ENCODE measurements at places on chromosomes 12 and 14.

DNA sequence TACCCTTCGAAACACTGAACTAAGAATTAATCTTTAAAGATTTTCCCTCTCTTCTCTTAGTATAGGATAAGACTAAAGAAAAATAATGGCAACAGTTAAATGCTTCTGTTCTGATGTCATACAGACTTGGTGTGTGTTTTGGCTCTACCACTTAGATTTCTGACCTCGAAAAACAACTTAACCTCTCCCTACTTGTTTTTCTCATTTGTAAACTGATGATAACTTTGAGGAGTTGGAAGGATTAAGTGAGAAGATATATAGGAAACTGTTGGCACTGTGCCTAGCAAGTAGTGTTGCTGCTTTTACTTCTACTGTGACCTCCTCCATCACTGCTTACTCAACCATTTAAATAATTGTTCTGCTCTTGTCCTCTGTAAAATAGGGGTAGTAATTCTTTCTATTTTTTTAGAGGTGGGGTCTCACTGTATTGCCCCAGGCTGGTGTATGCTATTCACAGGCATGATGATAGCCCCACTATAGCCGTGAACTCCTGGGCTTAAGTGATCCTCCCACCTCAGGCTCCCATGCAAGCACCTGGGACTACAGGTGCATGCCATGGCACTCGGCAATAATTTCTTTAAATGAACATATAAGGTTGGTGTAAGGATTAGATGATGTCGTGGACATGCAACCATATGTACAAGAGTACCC is 22.4 kb downstream of the PALS1 start:
- DNase-seq: no peak

GRCh38 chr12:121536054-121536898 is 44.5 kb downstream of the KDM2B start:
- DNase-seq: peak; percentile 95

GRCh38 chr12:22042976-22043669 is 2.9 kb upstream of the CMAS start:
- no peak for DNase-seq

- no peak for DNase-seq
These were observed 2.7 kb upstream of the GALNT6 start for GRCh38 chr12:51393676-51394545.

DNA sequence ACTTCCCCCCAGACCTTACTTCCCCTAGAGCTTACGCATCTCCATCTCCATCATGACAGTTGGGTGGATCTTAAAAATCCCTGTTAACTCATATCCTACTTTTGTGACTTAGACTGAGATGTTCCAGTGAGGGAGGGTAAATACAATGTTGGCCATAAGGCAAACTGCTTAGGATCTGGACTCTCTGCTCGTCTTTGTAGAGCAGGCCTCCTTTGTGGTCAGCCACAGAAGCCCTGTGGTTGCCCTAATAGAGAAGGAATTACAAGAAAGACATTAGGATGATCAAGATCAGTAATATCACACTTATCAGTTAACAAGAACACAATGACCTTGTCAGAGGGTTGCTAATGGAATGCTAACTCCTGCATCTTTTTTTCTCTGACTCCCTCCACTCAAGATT is 52.0 kb downstream of the TMEM132C start:
- DNase-seq: no peak

- no peak for DNase-seq
These were observed 146.6 kb downstream of the CRADD start for GRCh38 chr12:93823616-93824391.

- peak; percentile 50 for DNase-seq
These were observed 55.0 kb upstream of the NELL2 start for GRCh38 chr12:44930972-44931600.

DNA sequence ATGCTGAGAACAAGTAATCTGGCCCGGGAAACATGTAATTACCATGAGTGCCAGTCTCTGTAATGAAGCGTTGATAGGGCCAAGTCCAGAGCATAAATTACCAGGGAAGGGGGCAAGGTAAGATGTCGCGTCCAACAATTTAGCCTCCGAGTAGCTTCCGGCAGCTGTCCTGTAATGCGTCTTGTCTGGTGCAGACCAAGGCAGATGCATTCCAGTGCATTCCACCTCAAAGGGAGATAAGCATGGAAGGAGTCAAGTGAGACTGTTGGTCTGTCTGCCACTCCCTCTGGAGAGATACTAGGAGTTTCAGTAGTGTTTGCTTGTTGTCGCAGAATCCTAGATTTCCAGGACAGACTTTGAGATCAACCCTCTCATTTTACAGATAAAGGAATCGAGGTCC is 218.3 kb downstream of the AACS start:
- no peak for DNase-seq

GRCh38 chr14:24411443-24412389 is 12.9 kb downstream of the NYNRIN start:
- DNase-seq: peak; percentile 75

DNA sequence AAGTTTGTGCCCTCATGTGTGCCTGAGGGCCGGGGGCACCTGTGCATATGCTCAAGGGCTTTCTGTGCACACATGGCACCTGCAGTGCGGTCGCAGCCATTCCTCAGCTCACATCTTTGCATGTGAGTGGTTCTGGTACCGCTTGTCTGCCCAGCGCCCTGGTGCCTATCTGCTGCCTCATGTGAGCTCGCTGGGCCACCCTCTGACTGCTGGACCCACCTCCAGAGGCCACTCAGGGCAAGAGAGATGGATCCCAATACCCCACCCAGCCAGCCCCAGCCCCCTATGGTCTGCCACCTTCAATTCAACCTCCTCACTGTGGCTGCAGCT is 5.4 kb upstream of the AMN start:
- DNase-seq: no peak

DNA sequence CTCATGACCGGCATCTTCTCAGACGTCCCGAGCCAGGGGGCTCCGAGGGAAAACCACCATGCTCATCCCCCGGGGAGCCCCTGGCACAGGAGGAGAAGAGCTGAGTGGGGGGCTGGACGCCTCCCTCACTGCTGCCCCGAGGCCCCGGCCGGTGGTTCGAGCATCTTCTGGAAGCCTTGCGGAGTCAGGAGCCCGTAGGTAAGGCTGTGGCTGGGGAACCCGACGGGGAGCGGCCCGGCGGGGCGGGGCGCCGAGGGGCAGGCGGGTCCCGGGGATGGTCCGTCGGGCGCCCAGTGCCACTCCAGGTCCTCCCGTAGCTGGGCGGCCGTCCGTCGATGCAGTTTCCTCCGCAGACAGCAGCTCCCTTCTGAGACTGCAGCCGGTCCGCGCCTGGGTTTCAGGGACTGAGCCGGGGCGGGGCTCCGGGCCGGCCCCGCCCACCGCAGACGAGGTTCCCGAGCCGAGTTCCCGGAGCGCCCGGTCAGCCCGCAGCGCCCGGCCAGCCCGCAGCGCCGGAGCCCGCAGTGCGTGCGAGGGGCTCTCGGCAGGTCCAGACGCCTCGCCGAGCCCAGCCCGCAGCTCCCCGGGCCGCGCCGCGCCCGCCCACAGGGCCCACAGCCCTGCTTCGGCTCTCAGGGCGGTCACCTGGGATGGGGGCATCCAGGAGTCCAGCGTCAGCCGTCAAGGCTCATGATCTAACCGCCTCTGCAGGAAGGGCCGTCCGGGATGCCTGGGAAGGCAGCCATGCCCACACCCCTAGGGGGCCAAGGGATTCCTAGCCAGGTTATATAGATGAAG is at the start of gene PGF:
TSS of gene PGF (minus strand) at position 369 of the 798 bp plus-strand sequence. CDS start at position 14, 355 bp downstream.
- peak; percentile 75 for DNase-seq

DNA sequence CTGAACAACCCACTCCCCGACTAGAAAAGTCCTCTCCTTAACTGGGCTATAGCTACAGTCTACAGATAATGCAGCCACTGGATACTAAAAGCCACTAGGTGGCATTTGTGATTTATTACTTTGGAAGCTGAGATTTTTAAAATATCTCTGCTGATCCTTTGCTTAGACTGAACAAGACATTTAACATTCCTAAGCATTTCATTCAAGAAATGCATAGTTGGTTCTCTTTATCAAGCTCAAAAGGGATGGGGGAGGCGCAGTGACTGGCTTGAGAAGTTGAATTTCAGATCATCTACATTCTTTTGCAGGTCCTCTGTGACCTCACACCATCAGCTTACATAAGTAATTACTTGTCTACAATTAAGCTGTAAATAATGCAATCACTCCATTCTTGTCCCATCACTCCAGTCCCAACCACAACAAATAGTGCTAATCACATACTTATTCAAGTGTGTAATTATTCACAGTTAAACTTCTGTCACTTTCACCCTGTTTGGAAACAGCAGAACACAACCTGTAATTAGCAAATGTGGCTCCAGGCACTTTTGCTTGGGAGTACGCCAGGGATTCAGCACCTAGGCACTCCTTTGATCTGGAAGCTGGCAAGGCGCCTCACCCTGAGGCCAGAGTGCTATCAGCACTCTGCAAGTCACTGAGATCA is 203.6 kb downstream of the NOVA1 start:
- no peak for DNase-seq

GRCh38 chr12:62332598-62332997 is 72.4 kb downstream of the USP15 start:
- no peak for DNase-seq

GRCh38 chr12:45587877-45588533 is 141.5 kb upstream of the ARID2 start:
- DNase-seq: no peak

GRCh38 chr12:121767525-121768016 is 25.9 kb downstream of the RHOF start:
- DNase-seq: no peak

- DNase-seq: no peak
These were observed 478.2 kb downstream of the GLT1D1 start for GRCh38 chr12:129331356-129332085.

DNA sequence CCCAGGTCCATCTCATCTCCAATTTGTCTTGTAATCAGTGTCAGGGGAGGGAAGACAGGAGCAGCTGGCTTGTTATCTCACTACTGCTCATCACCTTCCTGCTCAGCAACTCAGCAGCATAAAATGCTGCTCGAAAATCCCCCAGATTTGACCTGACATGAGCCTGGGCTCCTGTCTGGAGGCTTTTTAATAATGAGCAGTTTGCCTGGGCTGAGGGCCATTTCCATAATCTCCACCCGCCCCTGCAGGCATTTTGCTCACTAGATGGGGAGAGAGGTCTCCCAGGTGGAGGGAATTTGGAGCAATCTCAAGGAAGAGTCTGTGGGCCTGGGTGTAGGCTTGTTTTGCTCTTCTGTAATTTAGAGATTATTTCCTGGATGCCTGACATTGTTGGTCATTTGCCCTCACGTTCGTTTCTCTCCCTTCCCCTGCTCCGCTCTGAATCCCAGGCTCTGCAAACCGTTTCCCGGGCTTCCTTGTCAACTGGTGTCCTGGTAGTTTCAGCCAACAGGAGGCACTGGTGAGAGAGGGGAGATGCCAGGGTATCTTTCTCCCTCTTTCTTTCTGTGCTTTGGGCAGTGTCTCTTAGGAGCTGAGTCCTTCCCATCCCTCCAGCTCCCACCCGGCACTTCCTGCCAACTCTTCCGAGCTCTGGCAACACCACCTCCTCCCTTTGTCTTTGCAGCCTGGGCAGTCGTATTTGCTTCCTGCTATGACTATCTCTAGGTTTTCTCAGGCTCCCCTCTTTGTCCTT is 299.2 kb downstream of the GLT1D1 start:
- DNase-seq: no peak

DNA sequence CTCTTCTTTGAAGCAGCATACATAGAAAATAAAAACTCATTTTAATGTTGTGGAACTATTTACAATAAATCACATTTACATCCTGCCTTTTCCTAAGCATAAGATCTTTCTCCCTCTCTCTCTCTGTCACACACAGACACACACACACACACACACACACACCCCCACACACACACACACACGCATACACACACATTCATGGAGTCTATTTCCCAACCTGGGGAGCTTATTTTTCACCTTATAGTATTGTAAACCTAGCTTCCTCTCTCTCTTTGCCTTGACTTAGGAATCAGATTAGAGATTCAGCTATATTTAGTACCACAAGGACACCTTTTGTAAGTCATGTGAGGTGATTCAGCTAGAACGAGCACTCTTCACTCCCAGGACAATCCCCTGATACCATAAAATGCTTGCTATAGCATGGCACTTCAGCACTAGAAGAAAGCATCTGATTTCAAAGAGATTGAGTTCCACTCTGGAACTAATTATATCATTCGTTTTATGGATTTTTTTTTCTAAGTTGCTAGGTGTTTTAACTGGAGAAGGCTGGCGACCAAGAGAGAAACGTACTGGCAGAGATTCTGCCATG is 23.6 kb downstream of the TMEM30B start:
- no peak for DNase-seq

- DNase-seq: peak; percentile 29
These were observed 6.8 kb downstream of the EMP1 start for GRCh38 chr12:13203034-13203922.

DNA sequence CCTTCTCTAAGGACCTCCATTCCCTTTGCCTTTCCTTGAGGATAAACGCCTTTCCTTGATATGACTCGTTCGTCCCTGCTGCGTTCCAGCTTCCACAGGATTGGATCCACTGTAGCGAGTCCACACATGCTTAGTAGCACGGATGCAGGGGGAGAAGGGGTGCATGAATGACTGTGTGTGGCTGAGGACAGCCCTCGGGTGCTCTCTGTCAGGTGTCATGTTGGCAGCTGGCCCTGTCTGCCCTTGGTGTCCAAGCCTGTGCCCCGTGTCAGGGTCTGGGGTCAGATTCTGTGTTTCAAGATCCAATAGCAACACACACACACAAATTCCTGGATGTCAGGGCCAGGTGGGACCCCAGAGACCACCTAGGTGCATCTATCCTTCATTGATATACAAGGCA is 17.5 kb upstream of the KRT80 start:
- DNase-seq: peak; percentile 12

DNA sequence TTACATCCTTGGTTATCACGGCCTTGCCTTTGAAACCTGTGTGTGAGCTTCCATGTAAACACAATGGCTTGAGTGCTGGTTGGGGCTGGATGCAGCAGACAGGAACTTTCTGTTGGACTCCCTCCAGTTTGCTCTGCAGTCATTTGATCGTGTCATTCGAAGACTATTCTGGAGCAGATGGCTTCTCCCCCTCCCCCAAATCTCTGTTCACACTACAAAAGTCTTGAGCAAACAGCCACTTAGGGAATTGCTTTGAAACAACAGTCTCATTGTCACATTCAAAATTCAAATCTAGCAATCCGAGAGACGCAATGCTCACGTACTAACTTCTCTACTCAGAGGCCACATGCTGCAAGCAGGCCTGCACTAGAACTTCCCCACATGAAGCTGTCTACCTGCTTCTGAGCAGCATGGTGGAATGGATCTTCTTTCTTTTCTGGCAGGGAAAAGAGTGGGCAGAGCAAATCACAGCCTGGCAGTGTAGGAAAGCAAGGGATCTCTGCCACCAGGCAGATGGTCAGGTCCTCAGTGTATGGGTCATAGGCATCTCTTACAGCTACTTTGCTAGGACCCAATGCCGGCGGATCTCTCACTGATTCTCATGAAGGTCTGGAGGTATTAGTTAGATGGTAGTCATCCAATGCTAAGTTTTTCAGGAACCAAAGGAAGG is 214.2 kb downstream of the PPM1H start:
- no peak for DNase-seq

DNA sequence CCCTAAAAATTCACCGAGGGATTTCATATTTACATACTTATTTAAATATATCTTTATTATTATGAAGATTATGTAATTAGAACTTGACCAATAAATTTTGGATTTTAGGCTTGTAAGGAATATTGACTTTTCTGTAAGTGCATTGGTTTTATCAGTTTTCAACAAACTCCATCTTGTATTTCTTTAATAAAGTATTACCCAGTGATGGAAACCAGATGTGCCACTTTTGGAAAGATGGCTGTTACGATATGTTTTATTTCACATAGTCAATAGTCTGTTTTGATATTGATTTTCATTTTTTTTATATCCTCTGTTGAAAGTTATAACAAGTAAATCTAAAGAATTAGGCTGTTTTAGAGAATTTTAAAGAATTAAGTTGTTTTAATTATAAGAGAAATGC is 1.8 kb downstream of the MON2 start:
- DNase-seq: no peak

GRCh38 chr14:73718418-73719251 is 4.5 kb upstream of the PNMA1 start:
- no peak for DNase-seq
